ENCODE measurements at places on chromosomes 7 and 10. TPM values are rescaled to one million over a fixed set of nuclear protein-coding genes. Genes with fewer than 3 reads are reported as not detected.

PKD2L1 gene
- 0.56 TPM for total RNA-seq

DNA sequence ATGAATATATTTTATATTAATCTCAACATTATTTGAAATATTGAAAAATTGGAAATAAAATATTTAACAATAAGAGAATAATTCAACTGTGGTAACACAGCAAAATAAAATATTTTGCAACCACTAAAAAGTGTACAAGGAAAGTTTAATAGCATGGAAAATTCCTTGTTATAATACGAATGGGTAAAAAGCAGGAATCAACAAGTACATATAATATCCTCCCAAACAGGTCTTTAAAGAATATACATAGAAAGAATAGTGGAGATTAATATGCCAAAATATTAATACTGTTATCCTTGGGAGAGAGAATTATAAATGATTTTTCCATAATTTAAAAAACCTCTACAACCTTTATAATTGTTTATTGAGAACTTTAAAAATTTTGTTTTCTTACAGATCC lies 1.0 kb downstream of the DNAJC12 start:
- no peaks in the 10 kb centered on the region for H3K27me3 ChIP-seq
- H3K4me1 ChIP-seq, result no peaks in the 10 kb centered on the region
- H3K27ac ChIP-seq, result no peak overlapping the region
- no peak for DNase-seq
- no peak overlapping the region for H3K4me3 ChIP-seq
- H3K36me3 ChIP-seq, result no peaks in the 10 kb centered on the region

- H3K4me3 ChIP-seq, result no peak overlapping the region
- no peaks in the 10 kb centered on the region for H3K36me3 ChIP-seq
- no peak overlapping the region for H3K27ac ChIP-seq
- H3K4me1 ChIP-seq, result no peaks in the 10 kb centered on the region
These were observed 159.9 kb downstream of the ZNF365 start for GRCh38 chr10:62534031-62534430.

ASL gene
- 43.2 TPM for total RNA-seq

DNA sequence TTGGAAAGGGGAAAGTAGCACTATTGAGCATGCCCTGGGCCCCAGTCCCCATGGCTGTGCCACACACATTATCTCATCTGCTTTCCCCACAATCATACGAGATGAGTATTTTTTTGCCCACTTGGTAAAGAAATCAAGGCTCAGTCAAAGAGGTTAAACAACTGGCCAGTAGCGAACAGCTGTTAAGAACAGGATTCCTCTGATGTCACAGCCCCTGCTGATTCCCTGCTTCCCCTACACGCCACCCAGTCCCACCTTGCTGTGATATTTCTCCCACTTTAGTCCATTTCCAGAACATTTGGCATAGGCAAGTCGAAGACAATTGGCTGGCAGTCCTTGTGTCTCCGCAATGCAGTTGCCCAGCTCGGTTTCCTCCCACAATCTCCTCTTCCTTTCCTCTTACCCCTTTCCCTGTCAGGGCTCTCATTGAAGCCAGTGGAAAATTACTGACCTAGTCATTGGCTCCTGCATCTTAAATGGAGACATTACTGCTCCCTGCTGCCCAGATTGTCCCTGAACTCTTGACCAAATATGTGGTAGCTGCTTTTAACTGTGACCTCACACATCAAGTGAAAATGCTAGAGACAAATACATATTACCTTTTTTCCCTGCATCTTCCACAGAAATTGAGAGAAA lies 56.5 kb upstream of the EEPD1 start:
- H3K27me3 ChIP-seq, result no peaks in the 10 kb centered on the region
- no peak overlapping the region for H3K4me3 ChIP-seq
- DNase-seq, result no peak
- no peaks in the 10 kb centered on the region for H3K36me3 ChIP-seq

GRCh38 chr7:73702226-73702625 lies 17.2 kb downstream of the STX1A start:
- H3K4me3 ChIP-seq, result no peak overlapping the region
- peaks cover 25% of the 10 kb centered on the region for H3K36me3 ChIP-seq
- no peak for DNase-seq
- no peak overlapping the region for H3K27ac ChIP-seq
- no peaks in the 10 kb centered on the region for H3K27me3 ChIP-seq
- peaks cover 21% of the 10 kb centered on the region for H3K4me1 ChIP-seq

ASB4 gene
- total RNA-seq, result 0.14 TPM

DNA sequence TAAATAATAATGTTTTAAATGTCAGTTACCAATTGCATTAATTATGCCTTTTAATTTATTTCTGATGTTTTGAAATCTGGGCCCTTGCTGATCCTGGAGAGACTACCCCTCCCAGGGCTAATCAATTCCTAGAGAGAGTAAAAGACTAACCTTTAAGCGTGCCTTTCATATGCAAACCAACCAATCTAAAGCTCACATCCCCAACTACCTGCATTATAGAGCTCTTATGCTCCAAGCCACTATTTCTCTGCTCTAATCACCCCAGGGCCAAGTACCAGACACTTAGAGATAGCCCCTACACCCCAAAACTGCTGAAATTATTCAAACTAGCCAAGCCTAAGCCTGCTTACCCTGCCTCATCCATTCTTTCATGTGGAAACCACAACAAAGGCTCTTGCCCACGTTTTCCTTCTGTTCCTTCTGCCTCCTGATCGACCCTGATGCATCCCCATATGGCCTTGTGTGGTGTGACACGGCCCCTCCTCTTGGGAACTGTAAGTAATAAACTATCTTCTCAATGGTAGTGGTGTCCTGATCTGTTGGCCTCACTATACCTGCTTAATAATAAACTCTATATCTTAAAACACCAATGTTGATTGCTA lies 97.7 kb downstream of the HIBADH start:
- H3K27me3 ChIP-seq, result no peaks in the 10 kb centered on the region
- no peaks in the 10 kb centered on the region for H3K4me1 ChIP-seq
- no peak for DNase-seq
- H3K4me3 ChIP-seq, result no peak overlapping the region
- no peaks in the 10 kb centered on the region for H3K36me3 ChIP-seq
- no peak overlapping the region for H3K27ac ChIP-seq

EBF3 gene
- 4.6 TPM for total RNA-seq

DNA sequence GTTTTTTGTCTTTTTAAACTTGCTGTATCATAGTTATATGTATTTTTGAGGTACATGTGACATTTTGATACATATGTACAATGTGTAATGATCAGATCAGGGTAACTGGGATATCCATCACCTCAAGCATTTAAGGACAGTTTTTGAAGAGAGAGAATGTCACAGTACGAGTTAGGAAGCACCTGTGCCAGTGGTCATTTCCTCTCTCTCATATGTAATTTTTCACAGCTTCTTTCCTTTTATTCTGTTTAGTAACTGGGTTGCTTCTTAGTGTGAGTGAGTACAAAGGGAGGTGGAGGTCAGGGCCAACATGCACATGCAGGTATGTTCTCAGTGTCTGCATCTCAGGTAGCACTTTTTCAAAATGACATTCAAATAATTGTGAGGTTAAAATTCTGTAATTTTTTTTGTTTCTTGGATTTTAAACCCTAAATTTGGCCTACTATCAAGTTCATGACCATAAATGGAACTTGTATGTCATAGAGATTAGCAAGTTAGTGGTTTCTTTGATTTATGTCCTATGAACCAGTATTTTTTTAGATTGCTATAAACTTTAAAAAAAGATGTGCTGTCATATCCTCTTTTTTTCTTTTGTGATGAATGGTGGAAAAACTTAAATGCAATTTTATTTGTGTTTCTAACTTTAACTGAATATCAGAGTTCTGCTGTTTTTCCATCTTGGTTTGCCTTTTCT lies 42.7 kb downstream of the SNX10 start:
- H3K4me3 ChIP-seq, result no peak overlapping the region
- no peaks in the 10 kb centered on the region for H3K4me1 ChIP-seq
- H3K36me3 ChIP-seq, result no peaks in the 10 kb centered on the region
- no peaks in the 10 kb centered on the region for H3K27me3 ChIP-seq
- H3K27ac ChIP-seq, result no peak overlapping the region

DNA sequence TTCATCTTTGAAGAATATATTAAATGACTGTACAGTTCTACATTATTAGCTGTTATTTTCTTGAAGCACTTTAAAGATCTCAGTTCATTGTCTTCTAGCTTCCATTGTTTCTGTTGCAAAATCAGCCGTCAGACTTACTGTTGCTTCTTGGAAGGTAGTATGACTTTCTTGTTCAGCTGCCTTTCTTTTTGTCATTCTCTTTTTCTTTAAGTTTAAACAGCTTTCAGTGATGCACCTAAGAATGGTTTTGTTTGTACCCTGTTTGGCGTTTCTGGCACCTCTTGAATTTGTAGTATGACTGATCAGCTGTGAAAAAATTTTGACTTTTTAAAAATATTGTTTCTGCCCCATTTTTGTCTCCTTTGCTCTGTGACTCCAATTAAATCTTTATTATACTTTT lies 9.3 kb downstream of the MKLN1 start:
- no peak overlapping the region for H3K27ac ChIP-seq
- H3K36me3 ChIP-seq, result no peaks in the 10 kb centered on the region
- H3K4me3 ChIP-seq, result no peak overlapping the region
- H3K27me3 ChIP-seq, result no peaks in the 10 kb centered on the region

GRCh38 chr10:60511477-60512229 lies 122.0 kb upstream of the ANK3 start:
- H3K4me1 ChIP-seq, result no peaks in the 10 kb centered on the region
- no peaks in the 10 kb centered on the region for H3K27me3 ChIP-seq
- H3K36me3 ChIP-seq, result no peaks in the 10 kb centered on the region
- DNase-seq, result no peak
- no peak overlapping the region for H3K4me3 ChIP-seq

- no peaks in the 10 kb centered on the region for H3K27me3 ChIP-seq
- DNase-seq, result peak; percentile 89
These were observed 54.8 kb downstream of the DAGLB start for GRCh38 chr7:6392712-6393666.

DNA sequence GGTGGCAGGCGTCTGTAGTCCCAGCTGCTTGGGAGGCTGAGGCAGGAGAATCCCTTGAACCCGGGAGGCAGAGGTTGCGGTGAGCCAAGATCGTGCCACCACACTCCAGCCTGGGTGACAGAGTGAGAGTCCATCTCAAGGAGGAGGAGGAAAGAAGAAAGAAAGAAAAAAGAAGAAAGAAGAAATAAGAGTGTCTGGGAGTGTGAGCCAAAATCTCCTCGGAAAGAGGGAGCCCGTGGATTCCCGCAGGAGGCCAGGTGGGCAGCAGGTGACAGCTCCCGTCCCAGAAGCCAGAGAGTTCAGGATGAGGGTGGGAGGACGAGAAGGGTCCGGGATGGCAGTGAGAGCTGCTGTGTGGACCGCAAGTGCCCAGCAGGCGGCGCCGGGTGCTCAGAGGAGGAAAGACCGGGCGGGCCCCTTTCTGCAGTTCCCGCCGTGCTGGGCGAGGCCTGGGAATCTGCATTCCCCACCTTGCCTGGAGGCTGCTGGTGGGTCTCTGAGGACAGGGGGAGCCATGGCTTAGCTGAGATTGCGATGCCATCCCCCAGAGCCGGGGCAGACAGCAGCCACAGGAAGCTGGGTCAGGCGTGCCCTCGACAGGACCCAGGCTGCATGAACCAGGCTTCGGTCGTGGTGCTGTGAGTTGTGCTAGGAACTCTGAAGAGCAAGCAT lies 17.1 kb upstream of the AMZ1 start:
- H3K27me3 ChIP-seq, result no peaks in the 10 kb centered on the region
- H3K4me1 ChIP-seq, result no peaks in the 10 kb centered on the region
- no peaks in the 10 kb centered on the region for H3K36me3 ChIP-seq

TUBGCP2 gene
- total RNA-seq, result 65.5 TPM

- no peaks in the 10 kb centered on the region for H3K36me3 ChIP-seq
- no peak for DNase-seq
These were observed 8.8 kb upstream of the DNTT start for GRCh38 chr10:96295475-96295874.

- peaks cover 77% of the 10 kb centered on the region for H3K4me1 ChIP-seq
- no peak overlapping the region for H3K27ac ChIP-seq
- H3K27me3 ChIP-seq, result no peaks in the 10 kb centered on the region
- DNase-seq, result no peak
- H3K36me3 ChIP-seq, result no peaks in the 10 kb centered on the region
These were observed 76.6 kb upstream of the PPIF start for GRCh38 chr10:79270466-79271246.
